ENCODE measurements at places on chromosomes 3 and 15.

DNA sequence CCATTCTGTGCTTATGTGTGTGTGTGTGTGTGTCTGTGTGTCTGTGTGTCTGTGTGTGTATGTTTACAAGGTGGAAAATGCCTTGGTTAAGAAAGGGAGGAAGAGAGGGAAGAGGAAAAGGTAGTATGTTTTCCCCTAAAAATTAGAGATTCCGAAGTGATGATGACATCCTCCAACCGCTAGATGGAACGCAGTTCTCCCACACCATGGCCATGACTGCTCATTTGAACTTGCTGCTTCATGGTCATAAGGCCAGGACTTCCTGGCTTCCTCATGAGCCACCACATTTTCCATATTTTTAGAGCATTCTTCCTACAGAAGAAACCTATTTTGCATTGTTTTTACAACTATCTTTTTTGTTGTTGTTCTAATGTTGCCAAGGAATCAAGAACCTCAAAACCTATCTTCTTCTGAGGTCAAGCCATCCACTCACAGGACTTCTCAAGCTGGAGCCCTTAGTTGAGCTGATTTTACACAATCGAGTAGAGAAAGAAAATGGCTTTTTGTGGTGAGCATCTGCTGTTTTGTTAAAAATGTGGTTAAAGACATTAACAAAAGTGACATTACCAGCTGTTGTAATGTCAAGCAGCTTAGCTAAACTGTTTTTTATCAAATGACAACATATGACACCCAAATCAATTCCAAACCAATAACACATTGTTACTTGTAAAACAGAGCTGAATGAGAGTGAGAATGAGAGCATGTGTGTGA lies 1091.0 kb downstream of the FHIT start:
- DNase-seq: no peak

GRCh38 chr15:24924153-24924552 lies 30.6 kb upstream of the SNRPN start:
- DNase-seq: no peak

DNA sequence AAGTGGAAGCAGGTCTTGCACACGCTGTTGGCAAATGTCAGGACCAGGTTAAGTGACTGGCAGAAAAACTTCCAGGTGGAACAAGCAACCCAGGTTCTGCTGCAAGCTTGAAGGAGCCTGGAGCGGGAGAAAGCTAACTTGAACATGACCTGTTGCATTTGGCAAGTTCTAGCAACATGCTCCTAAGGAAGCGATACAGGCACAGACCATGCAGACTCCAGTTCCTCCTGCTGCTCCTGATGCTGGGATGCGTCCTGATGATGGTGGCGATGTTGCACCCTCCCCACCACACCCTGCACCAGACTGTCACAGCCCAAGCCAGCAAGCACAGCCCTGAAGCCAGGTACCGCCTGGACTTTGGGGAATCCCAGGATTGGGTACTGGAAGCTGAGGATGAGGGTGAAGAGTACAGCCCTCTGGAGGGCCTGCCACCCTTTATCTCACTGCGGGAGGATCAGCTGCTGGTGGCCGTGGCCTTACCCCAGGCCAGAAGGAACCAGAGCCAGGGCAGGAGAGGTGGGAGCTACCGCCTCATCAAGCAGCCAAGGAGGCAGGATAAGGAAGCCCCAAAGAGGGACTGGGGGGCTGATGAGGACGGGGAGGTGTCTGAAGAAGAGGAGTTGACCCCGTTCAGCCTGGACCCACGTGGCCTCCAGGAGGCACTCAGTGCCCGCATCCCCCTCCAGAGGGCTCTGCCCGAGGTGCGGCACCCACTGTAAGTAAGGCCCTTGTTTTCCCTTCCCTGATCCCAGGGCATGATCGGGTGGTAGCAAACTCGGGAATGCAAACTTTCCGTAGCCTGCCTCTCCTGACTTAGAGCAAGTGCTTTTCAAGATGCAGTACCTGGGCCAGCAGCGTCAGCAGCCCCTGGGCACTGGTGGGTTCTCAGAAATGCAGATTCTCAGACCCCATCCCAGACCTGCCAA lies 759 bp downstream of the GALNT15 start:
- no peak for DNase-seq

DNA sequence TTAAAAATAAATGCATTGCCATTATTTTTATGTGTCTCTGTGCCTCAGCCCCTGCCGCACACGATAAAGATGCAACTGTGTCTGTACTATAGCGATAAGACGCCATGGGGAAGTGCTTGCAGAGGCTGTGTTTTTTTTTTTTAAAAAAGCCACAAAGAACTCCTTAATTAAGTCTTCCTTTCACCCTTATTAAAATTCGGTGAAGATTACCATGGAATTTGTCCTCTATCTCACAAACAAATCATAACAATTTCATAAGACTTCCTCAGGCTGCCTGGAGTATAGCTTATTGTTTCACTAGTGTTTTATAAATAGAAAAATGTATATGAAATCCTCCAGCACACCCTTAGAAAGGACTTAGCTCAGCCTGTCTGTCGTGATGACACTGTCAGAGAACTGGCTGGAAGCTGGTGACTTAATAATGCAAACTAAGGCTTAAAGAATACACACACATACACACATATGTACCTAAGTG lies 374.8 kb upstream of the SLCO3A1 start:
- DNase-seq: no peak

DNA sequence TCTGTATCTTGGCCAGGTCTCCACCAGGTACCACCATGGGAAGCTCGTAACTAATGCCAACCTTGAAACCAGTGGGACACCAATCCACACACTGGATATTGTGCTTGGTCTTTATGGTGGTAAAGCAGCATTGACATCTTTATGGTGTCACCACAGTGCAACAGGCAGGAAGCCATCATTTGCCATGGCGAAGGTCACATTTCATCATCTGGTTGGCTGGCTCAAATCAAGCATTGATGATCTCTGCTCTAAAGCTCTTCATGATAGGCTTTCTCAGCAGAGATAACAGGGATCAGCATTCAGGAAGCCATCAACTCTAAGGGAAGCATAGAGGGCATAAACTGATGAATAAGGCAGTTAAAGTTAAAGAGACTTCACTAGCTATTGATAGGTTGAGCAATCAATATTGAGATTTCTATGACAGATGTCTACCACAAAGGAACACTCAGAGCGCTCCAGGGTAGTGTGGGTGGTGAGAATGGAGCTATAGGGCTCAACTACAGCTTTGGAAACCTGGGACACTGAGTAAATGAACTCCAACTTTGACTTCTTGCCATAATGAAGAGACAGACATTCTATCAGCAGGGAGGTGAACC lies 54.1 kb upstream of the ACTC1 start:
- DNase-seq: no peak

DNA sequence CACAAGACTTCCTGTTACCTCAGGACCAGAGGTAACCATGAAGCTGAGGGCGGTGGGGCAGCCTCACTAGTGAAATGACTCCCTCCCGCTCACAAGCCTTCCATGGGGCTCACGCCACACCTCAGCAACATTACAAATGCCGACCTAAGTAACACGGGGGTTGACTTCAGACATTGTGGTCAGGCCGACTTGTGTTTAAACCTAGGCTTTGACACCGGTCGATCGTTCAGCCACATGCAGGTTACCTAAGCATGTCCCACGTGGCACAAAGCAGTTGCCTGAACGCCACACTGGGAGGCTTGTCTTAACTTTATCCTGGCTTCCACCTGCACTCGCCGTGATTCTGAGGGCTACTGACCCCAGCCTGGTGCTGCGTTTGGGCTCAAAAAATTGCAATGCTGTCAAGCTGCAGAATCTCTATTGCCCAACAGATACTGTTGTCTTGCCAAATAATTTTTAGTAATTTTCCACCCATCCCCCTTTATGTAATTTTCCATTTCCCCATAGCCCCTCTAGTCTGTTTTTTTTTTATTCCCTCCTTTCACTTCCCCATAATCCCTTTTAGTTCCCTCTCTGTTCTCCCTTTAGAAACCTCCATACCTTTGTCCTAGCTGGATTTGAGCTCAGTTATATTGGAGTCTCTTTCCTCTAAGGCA lies 158.6 kb upstream of the RGMA start:
- no peak for DNase-seq

DNA sequence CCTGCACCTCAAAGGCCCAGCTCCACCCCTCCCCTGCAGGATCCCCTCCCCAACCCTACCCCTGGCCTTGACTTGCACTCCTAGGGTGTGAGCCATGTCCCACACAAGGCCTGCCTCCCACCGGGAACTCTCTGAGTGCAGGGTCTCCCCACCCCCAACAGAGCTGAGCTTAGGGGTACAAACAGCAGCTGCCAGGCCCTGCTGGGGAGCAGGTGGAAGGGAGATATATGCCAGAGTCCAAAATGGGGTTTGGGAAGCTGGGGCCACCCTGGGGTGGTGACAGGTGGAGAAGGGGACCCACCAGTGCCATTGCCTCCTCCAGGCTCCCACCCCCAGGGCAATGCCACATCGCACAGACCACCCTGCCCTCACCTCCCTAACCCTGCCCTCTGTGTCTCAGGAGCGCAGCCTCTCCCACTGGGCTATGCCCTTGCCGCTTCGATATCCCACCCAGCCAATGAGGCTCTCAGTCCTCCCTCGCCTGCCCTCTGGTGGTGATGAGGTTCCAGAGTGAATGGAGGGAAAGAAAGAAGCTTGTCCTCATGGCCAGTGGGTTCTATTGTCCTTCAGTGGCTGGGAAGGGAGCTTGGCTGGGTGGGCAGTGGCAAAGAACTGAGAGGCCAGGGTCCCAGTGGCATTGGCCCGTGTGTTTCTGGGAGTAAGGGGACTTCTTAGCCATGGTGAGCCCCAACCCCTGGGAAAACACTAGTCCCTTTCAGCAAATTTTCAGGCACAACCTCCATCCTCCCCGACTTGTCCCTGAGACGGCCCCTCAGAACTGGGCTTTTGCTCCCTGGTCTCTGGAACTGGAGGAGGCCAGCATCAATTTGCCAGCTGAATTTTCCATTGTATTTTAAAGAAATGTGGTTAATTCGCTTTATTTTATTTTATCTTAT lies 46.8 kb downstream of the CYP11A1 start:
- DNase-seq: no peak

GRCh38 chr3:8784676-8785435 lies 15.4 kb upstream of the OXTR start:
- DNase-seq: no peak

- no peak for DNase-seq
Observed at GRCh38 chr3:3443482-3443881, 264.0 kb upstream of the CRBN start.

- no peak for DNase-seq
Observed at GRCh38 chr3:107328069-107328468, 49.2 kb upstream of the CCDC54 start.

Measured in esophagus squamous epithelium (tissue), 5 donors.